HCT116 (cell line): ENCODE measurements at places on chromosomes 12 and 14.

GRCh38 chr14:100785338-100785615, 40.6 kb upstream of the MEG3 start:
- DNase-seq = no peak

GRCh38 chr12:105318651-105319483, 11.6 kb upstream of the C12orf75 start:
- no peak for DNase-seq

DNA sequence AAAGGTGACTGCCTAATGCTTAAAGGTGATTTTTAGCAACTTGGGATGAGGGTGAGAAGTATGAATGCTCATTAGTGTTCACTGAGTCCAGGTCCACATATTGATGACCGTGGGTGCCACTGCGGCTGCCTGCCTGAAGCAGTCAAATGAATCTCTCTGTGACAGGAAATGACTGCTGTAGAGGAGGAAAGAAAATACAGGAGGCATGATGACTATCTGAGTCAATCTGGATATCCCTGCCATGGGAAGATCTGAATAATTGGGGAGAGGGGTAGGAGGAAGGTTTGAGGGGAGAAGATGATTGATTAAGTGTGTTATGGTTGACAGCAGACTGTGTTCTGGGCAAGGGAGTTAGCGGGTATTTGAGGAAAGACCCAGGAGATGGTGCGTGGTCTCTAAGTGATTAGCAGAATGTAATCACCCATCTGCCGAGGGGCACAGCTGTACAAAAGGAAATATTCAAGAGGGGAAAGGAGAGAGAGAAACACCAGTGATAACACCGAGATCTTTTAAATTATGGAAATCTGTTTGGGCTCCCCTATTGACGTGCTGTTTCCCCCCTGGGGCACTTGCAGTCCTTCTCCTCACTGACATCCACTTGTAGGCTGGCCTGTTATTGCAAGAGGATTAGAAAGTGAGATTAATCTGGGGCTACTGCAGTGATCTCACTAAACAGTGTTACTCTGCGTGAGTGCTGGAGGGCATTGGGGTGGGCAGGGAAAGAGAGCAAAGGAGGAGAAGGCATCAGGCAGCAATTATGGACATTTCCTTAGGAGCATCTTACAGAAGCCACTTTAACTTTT, 97.7 kb downstream of the AKAP6 start:
- no peak for DNase-seq

- DNase-seq = no peak
Observed at GRCh38 chr14:49677643-49678042, 10.4 kb downstream of the POLE2 start.

GRCh38 chr14:30756594-30756993, 117.8 kb upstream of the COCH start:
- no peak for DNase-seq

DNA sequence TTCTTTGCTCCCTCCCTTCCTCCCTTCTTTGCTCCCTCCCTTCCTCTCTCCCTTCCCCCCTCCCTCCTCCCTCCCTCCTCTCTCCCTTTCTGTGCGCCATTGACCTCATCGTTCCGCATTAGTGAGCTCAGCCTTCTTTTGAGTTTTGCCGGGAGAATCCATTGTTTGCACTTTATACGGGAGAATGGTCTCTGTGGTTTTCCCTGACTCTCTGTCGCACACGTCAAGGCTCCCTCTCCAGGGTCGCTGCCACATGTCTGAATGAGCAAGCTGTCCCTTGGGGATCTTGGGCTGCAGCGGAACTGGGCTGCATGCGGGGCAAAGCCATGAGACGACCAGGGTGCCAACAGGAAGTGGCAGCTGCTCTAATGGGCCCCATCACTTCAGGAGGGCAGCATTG, 118.5 kb downstream of the GLT1D1 start:
- no peak for DNase-seq

- DNase-seq = no peak
Observed at GRCh38 chr14:94111276-94112095, 950 bp downstream of the IFI27 start.

DNA sequence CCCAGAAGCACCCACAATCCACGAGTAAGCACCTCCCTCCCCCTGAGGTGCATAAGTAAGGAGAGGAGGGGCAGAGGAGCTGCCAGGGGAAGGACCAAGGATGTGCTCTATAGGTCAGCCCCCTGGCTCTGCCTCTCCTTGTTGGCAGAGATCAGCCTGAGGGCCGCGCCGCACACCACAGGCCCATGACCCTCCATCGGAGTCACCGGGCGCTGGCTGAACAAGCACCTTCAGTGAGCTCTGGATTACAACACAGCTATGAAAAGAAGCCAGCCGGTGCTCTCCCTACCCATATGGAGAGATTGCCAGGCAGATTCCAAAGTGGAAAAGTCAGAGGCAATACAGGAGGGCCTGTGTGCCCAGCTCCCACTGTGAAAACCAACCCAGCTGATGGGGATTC, 257.3 kb downstream of the GLT1D1 start:
- no peak for DNase-seq

DNA sequence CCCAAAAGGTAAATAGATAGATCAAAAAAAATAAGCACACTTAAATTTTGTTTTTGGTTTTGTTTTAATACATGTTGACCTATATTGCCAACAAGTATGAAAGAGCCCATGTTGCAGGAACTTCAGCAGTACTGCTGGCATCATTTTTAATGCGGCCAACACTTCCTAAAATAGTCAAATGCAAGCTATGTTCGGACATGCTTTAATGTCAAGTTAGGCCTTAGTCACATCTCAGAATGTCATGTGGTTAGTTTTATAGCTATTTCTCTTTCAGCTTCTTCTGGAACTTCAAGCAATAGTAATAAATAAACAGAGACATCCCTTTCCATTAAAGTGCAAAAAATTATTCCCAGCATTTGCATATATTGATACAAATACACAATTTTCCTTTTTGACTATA, 153.4 kb downstream of the PIK3C2G start:
- DNase-seq = no peak

DNA sequence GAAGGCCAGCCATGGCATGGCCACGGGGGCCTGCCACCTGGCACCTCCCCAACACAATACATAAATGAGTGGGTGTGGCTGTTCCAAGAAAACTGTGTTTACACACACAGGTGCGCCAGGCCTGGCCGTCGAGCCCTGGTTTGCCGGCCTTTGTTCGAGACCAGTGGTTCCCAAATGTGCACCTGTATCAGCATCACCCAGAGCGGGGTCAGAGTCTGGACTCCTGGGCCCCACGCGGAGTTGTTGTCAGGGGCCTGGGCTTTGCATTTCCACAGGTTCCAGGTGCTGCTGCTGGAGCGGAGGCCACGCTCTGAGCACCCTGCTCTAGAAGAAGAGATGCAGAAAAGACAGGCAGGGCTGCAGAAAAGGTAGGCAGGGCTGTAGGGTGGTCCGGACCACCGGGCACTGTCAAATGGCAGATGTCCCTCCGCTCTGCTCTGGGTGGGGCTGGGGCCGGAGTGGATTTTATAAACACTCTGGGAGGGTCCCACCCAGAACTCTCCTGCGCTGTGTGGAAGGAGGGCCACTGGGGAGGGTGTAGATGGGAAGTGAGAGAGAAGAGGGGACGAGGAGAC, 4.2 kb upstream of the ASPG start:
- no peak for DNase-seq

GRCh38 chr12:49951411-49952240, 1.1 kb downstream of the AQP2 start:
- no peak for DNase-seq
